ENCODE measurements at places on chromosomes 16 and 17.

GRCh38 chr17:82021107-82021899 is 1.4 kb downstream of the CENPX start:
- no peak for DNase-seq

DNA sequence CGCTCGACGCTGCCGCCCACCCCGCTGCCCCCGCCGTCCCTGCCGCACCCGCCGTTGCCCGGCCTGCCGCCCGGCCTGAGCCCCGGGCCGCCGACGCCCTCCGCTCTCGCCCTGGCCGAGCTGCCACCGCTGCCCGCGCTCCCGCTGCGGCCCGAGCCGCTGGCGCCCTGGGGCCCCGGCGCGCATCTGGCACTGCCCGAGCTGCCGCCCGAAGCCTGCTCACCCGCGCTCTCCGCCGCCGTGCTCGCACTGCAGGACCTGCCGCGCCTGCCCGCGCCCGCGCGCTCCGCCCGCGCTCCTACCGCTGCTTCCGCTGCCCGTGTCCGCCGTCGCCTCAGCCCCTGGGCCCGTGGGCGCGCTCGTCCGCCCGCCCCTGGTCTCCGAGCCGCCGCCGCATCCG is 8.4 kb upstream of the CLDN9 start:
- DNase-seq: no peak

DNA sequence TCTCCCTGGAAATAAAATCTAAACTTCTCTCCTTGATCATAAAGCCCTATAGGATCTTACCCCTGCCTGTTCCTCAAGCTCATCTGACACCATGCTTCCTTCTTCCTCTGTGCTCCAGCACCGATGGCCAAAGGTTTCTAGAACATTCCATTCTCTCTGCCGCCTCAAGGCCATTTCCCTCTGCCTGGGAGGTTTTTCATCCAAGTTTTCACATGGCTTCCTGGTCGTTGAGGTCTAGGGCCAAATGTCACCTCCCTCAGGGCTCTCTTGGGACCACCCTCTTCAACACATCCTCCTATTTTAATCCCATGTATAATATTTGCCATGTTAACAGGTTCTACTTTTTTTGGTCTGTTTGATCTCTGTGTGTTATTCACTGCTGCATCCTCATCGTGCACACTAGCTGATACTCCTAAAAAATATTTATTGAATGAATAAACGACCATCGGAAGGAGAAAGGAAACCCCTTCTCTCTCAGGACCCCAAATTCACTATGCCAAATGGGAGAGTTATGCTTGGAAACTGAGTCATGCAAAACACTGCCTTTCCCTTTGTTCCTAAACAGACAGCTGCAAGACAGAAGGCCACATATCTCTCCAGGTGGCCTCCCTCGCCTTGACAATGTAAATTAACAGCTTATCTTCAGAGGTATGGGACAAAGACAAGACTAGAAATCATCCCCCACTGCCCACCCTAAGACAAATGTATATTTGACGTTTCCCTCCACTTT is 78.5 kb downstream of the XYLT1 start:
- no peak for DNase-seq

DNA sequence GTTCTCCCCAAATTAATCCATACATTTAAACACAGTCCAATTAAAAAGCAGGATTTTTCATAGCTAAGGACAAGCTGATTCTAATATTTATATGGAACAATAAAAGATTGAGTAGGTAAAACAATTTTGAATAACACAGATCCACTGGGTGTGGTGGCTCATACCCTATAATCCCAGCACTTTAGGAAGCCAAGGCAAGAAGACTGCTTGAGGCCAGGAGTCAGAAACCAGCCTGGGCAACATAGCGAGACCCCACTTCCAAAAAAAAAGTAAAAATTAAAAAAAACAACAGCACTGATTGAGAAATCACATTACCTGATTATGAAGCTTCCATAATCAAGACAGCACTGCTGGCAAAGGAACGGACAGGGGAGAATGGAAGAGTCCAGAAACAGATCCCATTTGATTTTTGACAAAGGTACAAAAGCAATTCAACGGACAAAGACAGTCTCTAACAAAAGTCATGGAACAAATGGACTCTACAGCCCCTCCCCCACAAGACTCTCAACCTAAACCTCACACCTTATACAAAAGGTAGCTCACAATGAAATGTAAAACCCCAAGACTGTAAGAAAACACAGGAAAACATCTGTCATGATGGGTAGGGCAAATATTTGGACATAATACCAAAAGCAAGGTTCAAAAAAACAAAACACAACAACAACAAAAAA is 17.9 kb downstream of the USP7 start:
- DNase-seq: no peak

- peak; percentile 44 for DNase-seq
These were observed 38.3 kb upstream of the MAP3K14 start for GRCh38 chr17:45355087-45355486.

- no peak for DNase-seq
These were observed 4.8 kb downstream of the MT1A start for GRCh38 chr16:56643080-56643778.

GRCh38 chr17:5785867-5786509 is 201.7 kb upstream of the NLRP1 start:
- DNase-seq: no peak

GRCh38 chr16:31265329-31266245 is 5.8 kb downstream of the ITGAM start:
- DNase-seq: no peak

DNA sequence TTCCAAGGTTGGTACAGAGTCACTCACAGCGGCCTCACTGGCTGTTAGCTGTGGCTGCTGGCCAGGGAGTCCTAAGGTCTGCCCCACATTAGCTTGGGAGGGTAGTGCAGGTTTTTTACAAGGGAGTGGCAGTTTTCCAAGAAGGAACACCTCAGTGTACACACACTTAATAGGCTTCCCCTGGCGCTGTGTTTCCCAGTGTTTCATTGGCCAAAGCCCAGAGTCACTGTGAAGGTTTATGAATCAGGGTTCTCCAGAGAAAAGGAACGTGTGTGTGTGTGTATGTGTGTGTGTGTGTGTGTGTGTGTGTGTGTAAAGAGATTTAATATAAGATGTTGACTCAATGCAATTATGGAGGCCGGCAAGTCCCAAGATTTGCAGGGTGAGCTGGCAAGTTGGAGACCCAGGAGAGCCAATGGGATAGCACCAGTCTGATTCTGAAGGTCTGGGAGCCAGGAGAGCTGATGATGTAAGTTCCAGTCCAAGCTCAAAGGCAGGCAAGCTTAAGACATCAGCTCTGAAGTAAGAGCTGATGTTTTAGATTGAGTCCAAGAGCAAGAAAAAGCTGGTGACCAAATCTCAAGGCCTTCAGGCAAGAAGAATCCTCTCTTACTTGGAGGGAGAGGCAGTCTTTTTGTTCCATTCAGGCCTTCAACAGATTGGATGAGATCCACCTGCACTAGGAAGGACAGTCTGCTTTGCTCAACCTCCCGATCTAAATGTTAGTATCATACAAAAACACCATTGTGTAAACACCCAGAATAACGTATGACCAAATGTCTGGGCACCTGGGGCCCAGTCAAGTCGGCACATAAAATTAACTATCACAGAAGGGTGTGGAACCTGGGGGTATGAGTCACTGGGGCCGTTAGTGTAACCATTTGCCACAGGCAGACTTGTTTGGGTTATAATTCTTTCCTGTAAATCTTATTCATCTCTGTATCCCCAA is 206.8 kb downstream of the PRKCA start:
- DNase-seq: no peak

GRCh38 chr16:18800775-18801144 is 589 bp downstream of the ARL6IP1 start:
- peak; percentile 61 for DNase-seq

DNA sequence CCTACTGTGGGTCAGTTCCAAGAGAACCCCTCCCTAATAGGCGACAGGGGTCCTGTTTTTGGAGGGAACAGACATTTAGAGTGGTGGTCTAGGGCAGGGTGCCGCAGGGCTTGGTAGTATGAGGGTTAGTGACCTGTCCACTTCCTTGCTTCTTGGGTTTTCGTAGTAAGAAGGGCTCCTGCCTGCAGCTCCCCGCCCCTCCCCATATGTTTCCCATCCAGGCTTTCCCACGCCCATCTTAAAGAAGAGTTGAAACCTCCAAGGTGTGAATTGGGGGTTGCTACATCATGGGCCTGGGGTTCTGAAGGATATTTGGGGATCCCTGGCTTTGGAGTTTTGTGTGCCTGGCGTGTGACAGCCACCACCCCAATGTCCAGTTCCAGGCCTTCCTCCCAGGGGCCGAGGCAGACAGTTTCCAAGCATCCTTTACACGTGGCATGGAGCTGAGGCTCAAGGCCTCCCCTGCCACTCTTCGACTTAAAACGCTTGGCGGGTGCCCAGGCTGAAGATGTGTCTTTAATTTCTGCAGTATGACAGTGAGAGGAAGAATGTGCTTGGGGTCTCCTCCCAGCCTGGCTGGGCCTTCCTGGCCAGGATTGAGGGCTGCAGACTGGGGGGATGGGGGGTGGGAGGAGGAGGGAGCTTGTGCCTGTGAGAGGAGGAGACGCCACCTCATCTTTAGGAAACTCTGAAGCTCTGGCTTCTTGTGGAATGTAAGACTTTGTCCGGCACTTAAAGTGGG is 2.3 kb upstream of the COL1A1 start:
- no peak for DNase-seq

DNA sequence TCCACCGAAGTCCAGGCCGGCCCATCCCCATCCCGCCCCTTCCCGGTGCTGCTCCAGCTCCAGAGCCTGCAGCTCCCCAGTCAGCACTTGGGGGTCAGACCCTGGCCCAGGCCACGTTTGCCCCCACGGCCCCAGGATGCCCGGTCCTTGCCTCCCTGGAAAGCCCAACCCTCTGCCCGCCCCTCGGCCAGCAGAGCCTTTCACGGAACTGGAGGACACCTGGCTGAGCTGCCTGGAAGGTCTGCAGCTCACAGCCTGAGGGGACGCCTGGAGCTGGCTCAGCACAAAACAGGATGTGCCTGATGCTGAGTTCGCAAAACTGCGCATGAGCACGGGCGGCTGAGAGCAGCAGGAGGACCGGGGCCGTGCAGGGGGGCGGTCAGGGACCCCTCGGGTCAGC is 29.7 kb upstream of the SSTR5 start:
- DNase-seq: no peak

GRCh38 chr16:53841884-53842283 is 137.9 kb downstream of the FTO start:
- DNase-seq: no peak

Data from ecto neural progenitor cell (in vitro differentiated cells).